Immature natural killer cell (primary cell): ENCODE measurements at places on chromosomes 5 and 9.

DNA sequence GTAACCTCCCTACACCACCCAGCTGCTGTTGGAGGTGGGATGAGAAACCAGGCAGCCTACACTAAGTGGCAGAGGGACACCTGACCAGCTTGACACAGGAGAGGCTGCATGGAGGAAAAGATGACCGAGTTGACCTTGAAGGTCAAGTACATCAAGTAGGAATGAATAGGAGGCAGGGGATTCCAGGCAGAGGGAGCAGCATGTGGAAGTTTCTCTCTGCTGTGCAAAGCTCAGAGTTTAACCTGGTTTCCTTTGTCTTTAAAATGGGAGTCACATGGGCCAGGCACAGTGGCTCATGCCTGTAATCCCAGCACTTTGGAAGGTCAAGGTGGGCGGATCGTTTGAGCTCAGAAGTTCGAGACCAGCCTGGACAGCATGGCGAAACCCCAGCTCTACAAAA, 32.6 kb downstream of the SPRY4 start:
- no peak for DNase-seq

DNA sequence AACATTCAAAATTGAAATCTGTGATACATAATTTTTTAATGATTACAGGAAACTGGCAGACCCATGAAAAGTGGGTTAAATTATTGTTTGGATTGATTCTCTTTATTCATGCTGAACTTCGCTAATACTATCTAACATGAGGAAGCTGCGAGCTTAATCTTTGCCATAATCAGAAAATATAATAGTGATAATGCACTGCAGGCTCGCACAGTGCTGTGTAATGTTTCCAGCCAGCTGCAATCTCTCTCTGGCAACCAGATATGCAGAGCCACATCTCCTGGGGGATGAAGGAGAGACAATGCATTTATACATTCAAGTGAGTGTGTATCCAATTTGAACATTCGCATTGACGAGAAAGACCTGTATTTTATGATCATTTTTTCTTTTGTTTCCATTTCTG, 669.7 kb upstream of the RGMB start:
- DNase-seq, result no peak

DNA sequence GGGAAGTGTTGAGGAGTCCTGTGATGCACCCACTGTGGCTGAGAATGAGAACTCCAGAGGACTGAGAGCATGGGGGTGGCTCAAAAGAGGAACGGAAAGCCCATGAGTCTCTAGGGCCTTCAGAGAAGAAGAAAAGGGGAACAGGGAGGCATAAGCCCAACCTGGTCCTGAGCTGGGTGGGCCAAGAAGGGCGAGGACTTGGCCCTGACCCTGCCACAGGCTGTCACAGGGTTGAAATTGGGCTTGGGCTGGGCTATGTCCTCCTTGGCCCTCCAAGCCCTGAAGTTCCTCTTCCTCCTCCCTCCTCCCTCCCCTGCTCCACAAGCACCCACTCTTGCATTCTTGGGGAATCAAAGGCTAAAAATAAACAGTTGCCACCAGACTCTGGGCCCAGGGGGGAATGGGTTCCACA, 49.3 kb upstream of the PPARGC1B start:
- DNase-seq, result no peak

GRCh38 chr5:93956006-93956405, 214.6 kb upstream of the POU5F2 start:
- DNase-seq, result no peak

DNA sequence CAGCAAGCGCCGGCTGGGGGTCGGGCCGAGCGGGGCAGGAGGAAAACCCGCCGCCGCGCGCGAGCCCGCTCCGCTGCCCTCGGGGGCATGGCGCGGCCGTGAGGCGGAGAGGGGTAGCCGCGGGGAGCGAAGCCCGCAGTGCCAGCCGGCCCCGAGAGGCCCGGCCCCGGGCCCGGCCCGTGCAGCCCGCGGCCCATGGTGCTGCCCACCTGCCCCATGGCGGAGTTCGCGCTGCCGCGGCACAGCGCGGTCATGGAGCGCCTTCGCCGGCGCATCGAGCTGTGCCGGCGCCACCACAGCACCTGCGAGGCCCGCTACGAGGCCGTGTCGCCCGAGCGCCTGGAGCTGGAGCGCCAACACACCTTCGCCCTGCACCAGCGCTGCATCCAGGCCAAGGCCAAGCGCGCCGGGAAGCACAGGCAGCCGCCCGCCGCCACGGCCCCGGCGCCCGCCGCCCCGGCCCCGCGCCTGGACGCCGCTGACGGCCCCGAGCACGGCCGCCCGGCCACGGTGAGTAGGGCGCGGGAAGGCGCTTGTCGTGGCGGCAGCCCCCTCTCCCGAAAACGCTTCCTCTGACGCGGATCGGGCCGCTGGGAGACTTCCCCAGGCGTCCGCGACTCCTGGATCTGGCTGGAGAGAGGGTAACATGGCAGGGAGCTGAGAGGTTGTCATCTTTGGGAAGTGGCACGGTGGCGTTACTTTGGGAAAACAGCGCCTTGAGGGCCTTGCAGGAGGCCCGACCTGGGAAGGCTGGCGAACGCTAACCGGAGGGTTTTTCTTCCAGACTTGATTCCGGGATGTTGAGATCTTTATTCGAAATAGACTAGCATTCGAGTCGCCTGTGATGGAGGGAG, 523 bp downstream of the MAML1 start:
- no peak for DNase-seq

DNA sequence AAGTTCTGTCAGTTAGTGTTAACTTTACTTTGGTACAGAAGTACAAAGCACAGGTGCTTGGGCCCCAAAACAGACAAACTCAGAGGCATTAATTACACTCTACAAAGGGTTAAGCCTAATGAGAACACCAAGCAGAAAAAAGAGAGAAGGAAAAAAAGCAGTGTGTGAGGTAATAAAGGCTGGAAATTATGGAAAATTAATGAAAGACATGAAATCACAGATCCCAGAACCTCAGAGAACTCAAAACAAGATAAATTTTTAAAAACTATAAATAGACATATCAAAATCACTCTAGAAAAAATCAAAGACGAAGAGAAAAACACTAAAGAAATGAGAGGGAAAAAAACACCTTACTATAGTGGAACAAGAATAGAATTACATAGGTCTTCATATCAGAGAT, 354.2 kb upstream of the ADAMTS16 start:
- no peak for DNase-seq

GRCh38 chr9:129544761-129545160, 76.1 kb downstream of the C9orf50 start:
- DNase-seq, result no peak

- no peak for DNase-seq
These were observed 182.4 kb downstream of the RASEF start for GRCh38 chr9:82880336-82881050.

DNA sequence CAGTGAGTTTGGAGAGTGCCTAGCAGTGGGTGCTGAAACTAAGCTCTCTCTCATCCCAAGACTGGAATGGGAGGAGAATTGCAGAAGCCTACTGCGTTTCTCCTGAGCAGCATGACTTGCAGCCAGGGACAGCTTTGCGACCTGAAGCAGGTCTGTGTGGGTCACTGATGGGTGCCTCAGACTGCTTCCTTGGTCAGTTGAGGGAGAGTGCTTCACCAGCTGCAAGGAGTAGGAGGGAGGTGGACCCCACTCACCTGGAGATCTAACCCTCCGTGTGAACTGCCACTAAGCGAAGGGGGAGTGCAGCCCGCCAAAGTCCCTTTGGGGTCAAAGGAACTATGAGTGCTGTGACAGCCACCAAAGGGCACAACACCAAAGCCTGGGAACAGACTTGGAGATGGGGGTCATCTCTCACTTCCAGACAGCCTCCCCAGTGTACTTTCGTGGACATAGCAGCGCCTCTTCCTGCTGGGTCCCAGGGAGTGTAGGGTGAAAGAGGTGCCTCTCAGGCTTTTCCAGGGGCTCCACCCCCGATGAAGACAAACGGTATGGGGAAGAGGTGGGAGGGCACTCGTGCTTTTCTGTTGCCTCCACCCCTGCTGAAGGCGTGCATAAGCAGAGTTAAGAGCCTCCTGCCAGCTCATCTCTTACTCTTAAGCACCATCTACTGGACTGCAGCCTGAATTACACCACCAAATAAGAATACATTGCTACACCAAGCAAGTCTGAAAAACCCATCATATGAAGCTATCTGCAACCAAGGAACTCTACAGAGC, 34.3 kb upstream of the MACIR start:
- DNase-seq, result peak; percentile 31

GRCh38 chr5:69271376-69271775, 36.7 kb downstream of the CDK7 start:
- DNase-seq, result no peak

- no peak for DNase-seq
These were observed 1729.7 kb upstream of the WWC1 start for GRCh38 chr5:166561759-166562158.

DNA sequence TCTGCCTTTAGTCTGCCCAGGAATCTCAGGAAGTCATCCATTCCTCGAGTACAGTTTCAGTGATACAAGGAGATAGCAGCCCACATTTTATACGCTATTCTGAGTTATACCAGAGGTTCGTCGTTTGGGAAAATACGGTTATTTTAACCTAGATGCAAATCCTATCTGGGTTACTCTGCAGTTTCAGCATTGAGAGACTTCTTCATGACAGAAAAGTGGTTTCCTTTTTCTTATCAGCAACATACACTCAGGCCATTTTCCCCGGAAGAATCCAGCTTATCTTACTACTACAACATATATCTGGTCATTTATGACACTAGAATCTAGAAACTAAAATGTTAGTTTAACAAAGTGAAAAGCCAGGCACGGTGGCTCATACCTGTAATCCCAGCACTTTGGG, 83.4 kb upstream of the IQGAP2 start:
- no peak for DNase-seq

- no peak for DNase-seq
These were observed 102.6 kb downstream of the FSTL4 start for GRCh38 chr5:133509742-133510079.

- DNase-seq, result no peak
These were observed 79.4 kb downstream of the GOLPH3 start for GRCh38 chr5:32094691-32095090.

- DNase-seq, result no peak
These were observed 11.7 kb downstream of the MLLT3 start for GRCh38 chr9:20610591-20610990.

DNA sequence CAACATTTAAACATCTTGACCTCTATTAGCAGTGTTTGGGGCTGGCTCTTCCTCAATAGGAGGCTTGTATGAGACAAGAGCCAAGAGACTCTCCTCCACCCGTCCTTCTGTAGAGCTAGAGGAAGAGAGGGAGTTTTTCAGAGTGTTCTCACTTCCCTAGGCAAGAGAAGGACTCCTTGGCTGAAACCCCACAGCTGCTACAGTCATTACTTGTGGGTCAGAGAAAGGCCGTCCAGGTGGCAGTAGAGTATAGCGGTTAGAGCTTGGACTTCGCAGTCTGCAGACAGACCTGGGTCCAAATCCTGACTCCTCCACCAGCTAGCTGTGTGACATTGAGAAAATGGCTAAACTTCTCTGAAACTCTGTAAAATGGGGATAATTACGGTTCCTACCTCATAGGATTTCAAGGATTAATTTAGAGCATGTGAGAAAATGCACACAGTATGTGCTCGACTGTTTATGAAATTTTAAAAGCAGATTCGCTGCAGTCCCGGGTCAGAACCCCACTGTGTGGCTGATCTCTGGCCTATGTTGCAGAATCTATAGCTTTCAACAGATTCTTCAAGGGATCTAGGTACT, 80.8 kb upstream of the ARAP3 start:
- DNase-seq, result no peak

DNA sequence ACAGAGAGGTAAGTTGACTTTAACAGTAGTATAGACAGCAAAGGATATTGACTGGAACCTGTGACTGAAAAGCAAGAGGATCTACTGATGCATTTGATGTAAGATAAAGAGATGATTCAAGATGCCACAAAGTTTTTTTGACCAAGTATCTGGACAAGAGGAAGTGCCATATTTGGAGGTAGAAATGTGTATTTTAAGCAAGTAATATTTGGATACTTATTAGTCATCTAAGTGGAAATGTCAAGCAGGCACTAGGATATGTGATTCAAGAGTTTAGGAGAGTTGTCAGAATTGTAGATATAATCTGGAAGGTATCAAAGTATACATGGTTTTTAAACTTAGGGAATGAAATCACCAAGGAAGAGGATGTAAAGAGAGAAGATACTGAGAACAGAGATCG, 686.1 kb upstream of the CHD1 start:
- no peak for DNase-seq
